NCI-H748 treated with DMSO at 0.1 percent for 48 hours (cell line): ENCODE measurements at places on chromosomes 2 and 18.

- DNase-seq: no peak
Observed at GRCh38 chr2:10254373-10255188, 48.1 kb upstream of the HPCAL1 start.

DNA sequence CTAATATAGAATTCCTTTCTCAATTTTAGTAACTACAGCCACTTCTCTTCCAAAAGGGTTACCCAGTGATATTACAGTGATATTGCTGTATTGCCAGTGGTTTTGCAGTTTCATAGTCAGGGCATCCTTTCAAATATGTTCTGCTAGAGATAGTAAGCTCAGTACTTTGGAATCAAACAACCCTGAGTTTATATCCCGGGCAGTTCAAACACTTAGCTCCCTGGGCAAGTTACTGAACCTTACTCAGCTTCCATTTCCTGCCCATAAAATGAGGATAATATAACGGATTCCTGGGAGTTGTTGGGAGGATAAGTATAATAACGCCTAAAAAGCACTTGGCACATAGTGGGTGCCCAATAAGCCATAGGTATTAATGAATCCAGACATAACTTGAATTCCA is 212.6 kb upstream of the PARD3B start:
- no peak for DNase-seq

- no peak for DNase-seq
Observed at GRCh38 chr2:232146294-232146693, 184.8 kb downstream of the DIS3L2 start.

GRCh38 chr18:11808001-11808855 is 43.0 kb upstream of the CHMP1B start:
- DNase-seq: no peak

GRCh38 chr2:7812231-7812995 is 869.4 kb upstream of the ID2 start:
- no peak for DNase-seq

DNA sequence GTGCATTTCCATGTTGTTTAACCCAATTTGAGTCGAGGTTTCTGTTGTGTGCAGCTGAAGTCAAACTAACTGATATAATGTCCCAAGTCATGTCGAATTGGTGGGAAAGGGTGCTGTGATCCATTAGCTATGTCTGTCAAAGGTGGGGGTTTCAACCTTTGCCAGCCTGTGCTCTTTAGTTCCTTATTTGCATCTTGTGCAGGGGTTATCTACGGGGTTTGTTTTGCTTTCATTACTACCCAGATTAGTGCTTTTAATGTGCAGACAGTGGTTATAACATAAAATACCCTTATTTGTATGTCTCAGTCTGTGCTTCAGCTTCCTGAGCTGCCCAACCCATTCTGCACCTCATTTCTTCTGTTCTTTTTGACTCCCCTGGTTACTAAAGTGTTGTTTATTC is 271.9 kb upstream of the CXCR4 start:
- no peak for DNase-seq

GRCh38 chr2:60054571-60055340 is 498.7 kb downstream of the BCL11A start:
- DNase-seq: no peak
